ENCODE measurements at places on chromosomes 2 and 18.
A peak's percentile ranks its signal among the peaks of the same experiment; 100 is the strongest.

DNA sequence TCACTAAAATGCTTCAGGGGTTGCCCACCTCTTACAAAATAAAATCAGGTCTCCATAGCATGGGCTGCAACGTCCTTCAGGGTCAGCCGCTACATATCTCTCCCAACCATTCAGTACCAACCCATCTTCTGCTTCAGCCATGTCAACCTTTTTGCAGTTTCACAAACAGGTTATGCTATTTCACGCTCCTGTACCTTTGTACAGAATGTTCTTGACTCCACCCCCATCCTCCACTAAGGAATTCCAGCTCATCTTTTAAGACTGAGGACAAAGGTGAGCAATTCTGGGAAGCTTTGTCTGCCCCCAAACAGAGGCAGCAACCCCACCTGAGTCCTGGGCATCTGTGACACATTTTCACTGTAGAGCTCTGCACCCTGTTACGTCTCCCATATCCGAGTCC lies 8.8 kb upstream of the EVA1A start:
- DNase-seq: no peak
- H3K4me3 ChIP-seq: no peak overlapping the region
- H3K36me3 ChIP-seq: no peaks in the 10 kb centered on the region
- H3K27ac ChIP-seq: no peak overlapping the region
- H3K4me1 ChIP-seq: peaks cover 16% of the 10 kb centered on the region

GRCh38 chr18:63317556-63317946 lies 2.0 kb downstream of the BCL2 start:
- H3K36me3 ChIP-seq: no peaks in the 10 kb centered on the region
- no peaks in the 10 kb centered on the region for H3K27me3 ChIP-seq
- H3K4me1 ChIP-seq: peaks cover 19% of the 10 kb centered on the region
- H3K27ac ChIP-seq: peak overlapping the region; percentile 15

DNA sequence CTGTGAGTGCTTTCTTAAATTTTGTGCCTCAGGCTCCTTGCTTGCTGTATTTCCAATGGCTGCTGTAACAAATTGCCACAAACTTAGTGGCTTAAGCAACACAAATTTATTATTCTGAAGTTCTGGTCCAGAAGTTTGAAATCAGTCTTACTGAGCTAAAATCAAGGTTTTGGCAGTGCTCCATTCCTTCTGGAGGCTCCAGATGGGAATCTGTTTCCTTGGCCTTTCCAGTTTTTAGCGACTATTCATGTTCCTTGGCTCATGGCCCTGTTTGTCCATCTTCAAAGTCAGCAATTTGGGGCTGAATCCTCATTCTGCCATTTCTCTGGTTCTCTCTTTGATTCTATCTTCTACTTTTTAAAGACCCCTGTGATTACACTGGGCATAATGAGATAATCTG lies 31.8 kb downstream of the STRADB start:
- no peaks in the 10 kb centered on the region for H3K27me3 ChIP-seq
- peak; percentile 75 for DNase-seq
- H3K36me3 ChIP-seq: peaks cover 11% of the 10 kb centered on the region
- no peak overlapping the region for H3K27ac ChIP-seq

GRCh38 chr2:29000481-29000880 lies 19.4 kb downstream of the TOGARAM2 start:
- H3K27ac ChIP-seq: no peak overlapping the region
- H3K27me3 ChIP-seq: no peaks in the 10 kb centered on the region
- H3K4me3 ChIP-seq: no peak overlapping the region
- peak; percentile 72 for DNase-seq

DNA sequence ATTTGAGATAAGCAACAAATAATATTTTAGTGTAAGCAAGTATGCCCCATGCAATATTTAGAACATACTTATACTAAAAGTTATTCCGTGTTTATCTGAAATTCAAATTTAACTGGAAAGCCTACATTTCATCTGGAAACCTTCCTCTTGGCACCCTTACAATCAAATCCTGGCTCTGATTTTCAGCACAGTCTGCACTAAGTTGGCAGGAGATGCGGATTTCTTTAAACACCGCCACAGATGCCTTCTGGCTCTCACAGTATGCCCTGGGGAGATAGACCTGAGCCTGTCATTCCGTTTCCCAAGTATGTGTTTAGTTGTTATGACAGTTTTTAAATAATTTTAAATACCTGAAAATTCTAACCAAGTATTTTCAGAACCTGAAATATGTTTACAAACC lies 7.3 kb upstream of the MLPH start:
- H3K27me3 ChIP-seq: peaks cover 9% of the 10 kb centered on the region
- H3K36me3 ChIP-seq: no peaks in the 10 kb centered on the region
- no peak overlapping the region for H3K4me3 ChIP-seq
- H3K27ac ChIP-seq: no peak overlapping the region
- peaks cover 24% of the 10 kb centered on the region for H3K4me1 ChIP-seq

- H3K27me3 ChIP-seq: no peaks in the 10 kb centered on the region
- H3K4me3 ChIP-seq: no peak overlapping the region
- H3K36me3 ChIP-seq: no peaks in the 10 kb centered on the region
- peaks cover 46% of the 10 kb centered on the region for H3K4me1 ChIP-seq
Measured at GRCh38 chr2:235002198-235003095, 50.6 kb downstream of the SH3BP4 start.

GRCh38 chr2:119464981-119465380 lies 33.3 kb downstream of the TMEM37 start:
- no peak for DNase-seq
- no peak overlapping the region for H3K27ac ChIP-seq
- no peaks in the 10 kb centered on the region for H3K36me3 ChIP-seq

GRCh38 chr18:44897411-44897810 lies 216.7 kb downstream of the SETBP1 start:
- H3K4me1 ChIP-seq: peaks cover 3% of the 10 kb centered on the region
- H3K36me3 ChIP-seq: no peaks in the 10 kb centered on the region
- DNase-seq: no peak
- H3K4me3 ChIP-seq: no peak overlapping the region
- H3K27me3 ChIP-seq: no peaks in the 10 kb centered on the region
- H3K27ac ChIP-seq: no peak overlapping the region

DNA sequence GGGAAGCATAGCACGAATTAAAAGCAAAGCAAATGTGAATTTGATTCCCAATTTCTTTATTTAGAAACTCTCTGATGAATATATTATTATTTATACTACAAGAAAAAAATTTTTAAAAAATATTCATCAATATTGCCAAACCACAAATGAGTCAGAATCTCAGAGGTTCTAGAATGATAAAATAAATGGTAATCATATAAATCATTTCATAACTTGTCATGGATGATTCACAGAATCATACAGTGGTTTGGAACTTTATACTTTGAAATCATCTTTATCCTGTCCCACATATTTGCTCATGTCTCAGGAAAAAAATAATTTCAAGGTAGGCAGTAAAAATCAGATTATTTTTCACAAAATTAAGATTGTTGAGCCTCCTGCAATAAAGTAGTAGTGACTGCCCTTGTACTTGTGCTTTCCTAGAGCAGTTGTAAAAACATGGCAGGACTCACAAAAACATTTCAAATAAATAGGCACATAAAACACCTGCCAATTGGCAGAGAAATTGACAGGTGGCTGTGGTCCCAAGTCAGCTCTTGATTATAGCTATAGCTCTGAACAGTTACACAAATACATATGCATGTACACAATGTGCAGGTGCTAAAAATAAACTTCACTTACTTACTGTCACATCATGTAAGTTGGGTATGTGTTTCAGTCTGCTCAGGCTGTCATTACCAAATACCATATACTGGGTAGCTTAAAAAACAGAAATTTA lies 273.9 kb upstream of the SESTD1 start:
- no peaks in the 10 kb centered on the region for H3K36me3 ChIP-seq
- H3K4me3 ChIP-seq: no peak overlapping the region
- peak overlapping the region; percentile 52 for H3K27ac ChIP-seq
- H3K27me3 ChIP-seq: no peaks in the 10 kb centered on the region
- no peaks in the 10 kb centered on the region for H3K4me1 ChIP-seq

DNA sequence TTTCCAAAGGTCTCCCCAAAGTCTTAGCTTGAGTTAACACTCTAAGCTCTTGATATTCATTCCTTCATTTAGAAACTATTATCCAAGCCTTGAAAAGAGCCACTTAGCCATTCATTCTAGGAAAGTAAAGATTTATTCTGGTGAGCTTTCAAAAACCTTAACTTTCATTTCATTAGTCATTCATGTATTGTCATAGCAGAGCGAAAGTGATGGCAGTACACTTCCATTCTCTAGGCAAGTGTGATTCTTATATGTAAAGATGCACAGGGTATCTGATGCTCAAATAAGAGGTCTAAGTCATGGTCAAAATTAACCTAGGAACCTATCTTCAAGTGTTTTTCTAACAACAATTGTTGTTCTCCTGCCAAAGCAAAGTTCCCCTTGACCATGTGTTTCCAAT lies 553.0 kb upstream of the FANCL start:
- H3K4me1 ChIP-seq: peaks cover 2% of the 10 kb centered on the region
- no peaks in the 10 kb centered on the region for H3K36me3 ChIP-seq
- no peaks in the 10 kb centered on the region for H3K27me3 ChIP-seq

- no peak overlapping the region for H3K4me3 ChIP-seq
- H3K27me3 ChIP-seq: no peaks in the 10 kb centered on the region
- DNase-seq: peak; percentile 29
- no peak overlapping the region for H3K27ac ChIP-seq
- peaks cover 6% of the 10 kb centered on the region for H3K4me1 ChIP-seq
Measured at GRCh38 chr2:206984206-206984605, 44.9 kb downstream of the CPO start.

- H3K4me3 ChIP-seq: no peak overlapping the region
- no peaks in the 10 kb centered on the region for H3K4me1 ChIP-seq
- no peaks in the 10 kb centered on the region for H3K27me3 ChIP-seq
- H3K36me3 ChIP-seq: no peaks in the 10 kb centered on the region
Measured at GRCh38 chr2:182666674-182667314, 49.3 kb upstream of the DNAJC10 start.

DNA sequence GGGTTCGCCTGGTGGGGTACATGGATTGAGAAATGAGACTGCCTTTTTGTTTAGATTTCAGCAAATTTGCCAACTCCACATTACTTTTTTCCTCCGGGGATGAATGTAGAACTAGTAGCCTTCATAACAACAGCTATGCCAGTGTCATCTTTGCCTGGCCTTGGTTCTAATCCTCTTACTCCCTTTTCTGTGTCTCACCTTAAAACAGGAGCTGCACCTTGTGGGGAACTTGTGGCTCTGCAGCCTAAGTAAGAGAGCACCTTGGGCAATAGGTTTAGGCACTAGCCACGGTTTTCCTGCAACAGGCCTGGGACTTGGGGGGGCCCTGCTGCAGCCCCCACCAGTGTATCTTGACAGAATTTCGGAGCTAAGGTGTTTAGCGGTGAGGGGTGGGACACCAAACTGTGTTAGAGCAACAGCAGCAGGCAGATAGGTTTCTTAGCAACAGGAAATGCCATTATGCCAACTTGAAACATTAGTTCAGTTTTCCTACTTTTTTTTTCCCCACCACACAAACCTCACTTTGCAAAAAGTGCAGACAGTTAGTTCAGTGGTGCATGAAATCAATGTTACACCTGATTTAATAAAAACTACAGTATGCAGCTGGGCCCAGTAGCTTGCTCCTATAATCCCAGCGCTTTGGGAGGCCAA lies 173.7 kb downstream of the PRKCE start:
- no peak overlapping the region for H3K27ac ChIP-seq
- no peak for DNase-seq
- no peaks in the 10 kb centered on the region for H3K36me3 ChIP-seq
- H3K4me1 ChIP-seq: peaks cover 40% of the 10 kb centered on the region
- H3K4me3 ChIP-seq: no peak overlapping the region
- no peaks in the 10 kb centered on the region for H3K27me3 ChIP-seq

- H3K4me3 ChIP-seq: no peak overlapping the region
- no peak for DNase-seq
- no peaks in the 10 kb centered on the region for H3K27me3 ChIP-seq
- no peak overlapping the region for H3K27ac ChIP-seq
Measured at GRCh38 chr18:7198326-7198725, 32.6 kb upstream of the LRRC30 start.

DNA sequence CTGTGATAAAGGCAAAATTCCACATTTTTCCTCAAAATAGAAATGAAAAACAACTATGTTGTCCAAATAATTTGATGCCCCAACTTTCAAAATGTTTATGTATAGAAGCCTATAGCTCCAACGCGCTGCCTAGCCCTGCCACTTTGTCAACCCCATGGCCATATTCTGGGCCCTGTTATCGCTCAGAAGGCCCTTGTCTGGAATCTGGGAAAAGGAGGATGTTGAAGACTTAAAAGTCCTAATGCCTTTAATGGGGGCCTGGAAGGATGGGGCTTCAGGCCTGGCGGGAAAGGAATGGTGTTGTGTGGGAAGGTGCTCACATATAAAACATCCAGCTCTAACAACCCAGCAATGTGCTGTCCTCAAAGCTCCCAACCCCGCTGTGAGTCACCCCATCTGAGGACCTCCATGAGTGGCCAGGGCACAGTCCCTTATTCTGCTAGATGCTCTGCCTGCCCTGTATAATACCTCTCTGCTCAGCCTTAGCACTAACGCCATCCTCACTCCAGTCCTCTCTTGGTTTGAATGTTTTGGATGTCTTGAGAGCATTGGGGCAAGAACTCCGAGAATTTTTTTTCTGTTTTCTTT lies 86.0 kb downstream of the ACSL3 start:
- DNase-seq: no peak
- H3K4me3 ChIP-seq: no peak overlapping the region
- H3K36me3 ChIP-seq: no peaks in the 10 kb centered on the region
- no peak overlapping the region for H3K27ac ChIP-seq
- no peaks in the 10 kb centered on the region for H3K27me3 ChIP-seq
- H3K4me1 ChIP-seq: no peaks in the 10 kb centered on the region

DNA sequence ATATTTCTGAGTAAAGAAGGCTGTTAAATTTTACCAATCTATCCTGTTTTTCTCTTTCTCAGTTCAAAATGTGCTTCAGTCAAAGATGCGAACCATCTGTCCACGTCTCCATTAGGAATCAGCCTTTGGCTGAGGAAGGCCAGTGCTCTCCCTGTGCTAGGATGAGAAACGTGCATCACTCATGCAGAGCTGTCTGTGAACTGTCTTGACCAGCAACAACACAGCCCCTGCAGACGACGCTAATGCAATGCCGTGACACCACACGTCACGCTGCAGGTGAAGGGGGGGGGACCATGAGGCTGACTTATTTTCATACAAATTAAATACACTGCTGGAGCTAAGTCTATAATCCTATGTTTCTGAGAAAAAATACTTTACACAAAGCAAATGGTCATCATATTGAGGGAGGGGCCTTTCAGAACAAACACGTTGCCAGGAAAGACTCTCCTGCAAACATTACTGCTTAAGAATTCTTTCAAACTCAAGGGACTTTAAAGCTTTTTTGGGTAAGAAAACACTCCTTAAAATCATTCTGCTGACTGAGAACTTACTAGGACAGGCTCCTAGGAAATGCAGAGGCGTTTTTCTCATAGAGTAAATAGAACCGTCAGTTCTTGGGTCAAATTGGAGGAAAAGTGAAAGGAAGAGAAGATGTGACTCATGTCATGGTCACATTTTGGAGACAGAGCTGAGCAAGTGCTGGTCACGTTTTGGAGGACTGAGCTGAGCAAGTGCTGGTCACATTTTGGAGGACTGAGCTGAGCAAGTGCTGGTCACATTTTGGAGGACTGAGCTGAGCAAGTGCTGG lies 97.0 kb downstream of the MBP start:
- DNase-seq: peak; percentile 86
- no peak overlapping the region for H3K4me3 ChIP-seq
- peaks cover 16% of the 10 kb centered on the region for H3K4me1 ChIP-seq
- no peaks in the 10 kb centered on the region for H3K27me3 ChIP-seq

- no peaks in the 10 kb centered on the region for H3K27me3 ChIP-seq
- no peak overlapping the region for H3K27ac ChIP-seq
- DNase-seq: peak; percentile 36
- no peak overlapping the region for H3K4me3 ChIP-seq
Measured at GRCh38 chr2:173741759-173742158, 223.4 kb downstream of the SP3 start.

Measured in muscle of leg (tissue), 16 donors.